ENCODE measurements at places on chromosomes 2 and 18.
A peak's percentile ranks its signal among the peaks of the same experiment; 100 is the strongest.

DNA sequence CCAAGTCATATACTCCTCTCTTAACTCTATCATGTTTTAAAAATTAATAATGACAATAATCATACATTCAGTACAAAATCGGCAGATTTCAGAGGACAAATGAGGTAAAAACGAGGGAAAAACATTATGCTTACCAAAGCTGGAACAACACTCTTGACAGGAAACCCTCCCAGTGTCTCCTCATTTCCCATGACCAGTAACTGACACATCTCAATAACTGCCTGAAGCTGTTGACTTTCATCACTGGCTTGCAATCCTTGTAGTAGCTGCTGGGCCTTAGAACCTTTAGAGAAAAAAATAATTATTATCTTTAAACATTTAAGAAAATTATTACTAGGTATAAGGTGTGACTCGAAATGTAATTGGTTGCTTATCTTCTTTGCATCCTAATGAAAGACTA lies 103.6 kb downstream of the TRIP12 start:
- DNase-seq = no peak

- DNase-seq = no peak
Observed at GRCh38 chr2:241459520-241459919, 48.9 kb downstream of the STK25 start.

DNA sequence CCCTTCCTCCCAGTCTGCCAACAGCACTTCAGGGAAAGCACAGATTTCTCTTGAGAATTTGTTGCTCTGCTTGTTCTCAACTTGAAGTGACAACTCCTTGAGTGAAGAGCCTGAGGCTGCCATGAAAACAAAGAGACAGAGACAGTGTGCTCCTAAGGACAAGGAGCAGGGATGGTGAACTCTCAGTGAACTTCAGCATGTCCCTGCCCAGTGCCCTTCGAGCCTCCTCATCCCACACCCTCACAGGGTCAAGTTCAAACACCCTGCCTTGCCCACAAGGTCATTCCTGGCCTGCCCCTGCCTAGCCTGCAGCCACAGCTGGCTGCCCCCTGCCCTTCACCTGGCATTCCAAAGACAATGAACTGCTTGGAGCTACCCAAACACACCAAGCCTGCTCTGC lies 343.5 kb upstream of the KLHL29 start:
- no peak for DNase-seq

- DNase-seq = no peak
Observed at GRCh38 chr18:32362484-32362883, 108.2 kb downstream of the GAREM1 start.

DNA sequence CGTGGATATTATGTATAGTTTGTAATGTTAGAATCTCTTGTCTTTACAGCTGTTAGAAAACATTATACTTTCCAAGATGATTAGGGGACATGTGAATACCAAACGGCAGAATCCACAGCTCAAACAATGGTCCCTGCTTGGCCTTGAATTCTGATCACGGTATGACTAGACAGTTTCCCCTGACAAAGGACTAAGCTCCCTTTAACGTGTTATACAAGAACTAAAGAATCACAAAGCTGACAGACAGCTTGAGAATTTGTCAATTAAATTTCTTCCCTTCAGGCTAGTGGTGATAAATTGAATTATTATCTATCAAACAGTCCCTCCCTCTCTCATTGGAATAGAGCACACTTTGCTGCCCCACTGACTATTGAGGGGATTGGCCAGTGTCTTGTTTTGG lies 359.2 kb upstream of the ID2 start:
- no peak for DNase-seq

DNA sequence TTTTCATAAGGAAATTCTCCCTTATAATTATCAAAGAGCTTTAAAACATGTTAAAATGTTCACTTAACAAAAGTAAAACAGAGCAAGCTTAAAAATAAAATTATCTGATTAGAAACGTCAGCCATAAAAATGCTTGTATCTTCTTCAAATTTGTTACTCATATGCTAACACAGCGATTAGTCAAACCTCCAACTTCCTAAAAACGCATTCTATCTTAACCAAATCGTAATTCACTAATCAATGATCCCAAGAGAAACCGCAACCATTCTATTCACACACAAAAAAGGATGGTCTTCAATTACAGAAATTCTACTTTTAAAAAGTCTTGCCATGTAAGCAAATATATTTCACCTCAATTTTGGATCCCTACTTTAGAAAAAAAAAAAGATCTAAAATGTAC lies 1.9 kb downstream of the STK17B start:
- DNase-seq = peak; percentile 77

- no peak for DNase-seq
Observed at GRCh38 chr2:232880764-232881351, 10.8 kb downstream of the SNORC start.

- DNase-seq = no peak
Observed at GRCh38 chr2:223635080-223635479, 32.9 kb upstream of the SCG2 start.

- peak; percentile 32 for DNase-seq
Observed at GRCh38 chr18:11741505-11742145, 52.6 kb downstream of the GNAL start.

DNA sequence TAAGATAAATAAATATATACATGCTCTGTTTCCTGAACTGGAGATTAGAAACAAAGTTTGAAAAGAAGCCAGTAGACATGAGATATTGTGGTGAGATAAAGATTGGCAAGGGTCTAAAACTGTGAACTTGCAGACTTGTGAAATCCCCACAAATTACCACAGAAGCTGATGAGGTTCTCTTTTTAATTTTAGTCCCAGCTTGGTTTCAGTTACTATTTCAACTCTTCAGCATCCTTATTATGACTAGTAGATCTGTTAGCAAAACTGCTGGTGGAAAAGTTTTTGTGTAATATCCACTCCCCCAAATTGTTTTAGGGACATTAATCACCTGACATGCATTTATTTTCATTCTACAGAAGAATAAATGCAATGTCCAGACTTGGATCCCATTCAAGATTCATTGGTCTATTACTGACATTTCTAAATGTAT lies 20.8 kb downstream of the RASGRP3 start:
- DNase-seq = no peak

DNA sequence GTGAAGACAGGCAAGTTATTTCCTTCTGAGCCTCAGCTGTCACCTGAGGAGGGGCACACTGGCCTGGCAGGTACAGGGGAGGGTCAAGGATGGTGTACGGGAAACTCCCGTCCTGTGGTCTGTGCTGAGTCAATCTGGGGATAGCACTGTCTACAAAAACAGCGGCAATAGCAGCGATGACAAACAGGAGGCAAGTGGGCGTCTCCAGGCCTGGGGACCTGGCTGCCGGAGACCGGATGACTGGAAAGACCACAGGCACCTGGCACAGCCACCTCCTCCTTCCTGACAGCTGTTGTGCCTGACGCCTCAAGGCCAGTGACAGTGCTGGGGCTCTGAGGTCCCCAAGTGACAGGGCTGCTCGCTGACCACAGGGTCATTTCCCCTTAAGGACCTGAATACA lies 202.1 kb upstream of the HS6ST1 start:
- no peak for DNase-seq

GRCh38 chr2:238821391-238821790 lies 26.5 kb upstream of the TWIST2 start:
- peak; percentile 52 for DNase-seq

DNA sequence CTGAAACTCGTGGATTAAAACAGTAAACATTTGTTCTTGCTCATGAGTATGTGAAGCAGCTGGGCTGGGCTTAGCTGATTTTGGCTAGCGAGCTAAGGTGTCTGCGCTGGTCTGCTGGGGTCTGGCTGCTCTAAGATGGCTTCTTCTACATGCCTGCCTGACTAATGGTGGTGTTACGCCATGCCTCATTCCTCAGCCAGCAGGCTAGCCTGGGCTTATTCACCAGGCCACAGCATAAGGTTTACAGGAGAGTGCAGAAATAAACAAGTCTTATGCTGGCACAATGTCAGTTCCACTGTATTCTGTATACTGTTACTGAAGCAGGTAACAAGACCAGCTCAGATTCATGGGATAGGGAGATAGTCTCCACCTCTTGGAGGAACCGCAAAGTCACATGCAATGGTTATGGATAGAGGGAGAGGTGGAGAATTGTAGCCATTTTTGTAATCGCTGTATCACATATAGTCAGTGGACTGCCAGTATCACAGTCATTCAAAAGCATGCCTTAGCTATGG lies 80.0 kb downstream of the RHBDD1 start:
- peak; percentile 70 for DNase-seq

GRCh38 chr2:217469203-217469810 lies 533.5 kb downstream of the TNS1 start:
- no peak for DNase-seq

GRCh38 chr18:62939926-62940325 lies 224.6 kb downstream of the PHLPP1 start:
- no peak for DNase-seq

- no peak for DNase-seq
Observed at GRCh38 chr2:11809586-11810236, 63.3 kb downstream of the LPIN1 start.

DNA sequence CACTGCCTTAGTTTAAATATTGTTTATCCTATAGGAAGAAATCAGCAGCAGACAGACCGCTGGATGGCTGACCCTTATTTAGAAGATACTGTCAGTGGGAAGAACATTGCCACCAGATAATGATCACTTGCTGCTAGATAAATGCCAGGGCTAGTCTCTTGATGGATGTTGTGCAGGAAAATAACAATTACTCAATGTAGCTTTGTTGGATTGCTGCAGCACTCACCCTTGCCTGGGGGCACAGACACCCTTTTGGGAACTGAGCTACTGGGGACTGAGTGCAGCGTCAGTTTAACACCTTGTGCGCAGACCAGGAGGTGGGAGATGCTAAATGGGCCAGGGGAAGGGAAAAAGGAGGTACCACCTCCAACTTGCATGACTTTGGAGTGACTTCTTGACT lies 64.2 kb upstream of the CAPN13 start:
- DNase-seq = no peak

DNA sequence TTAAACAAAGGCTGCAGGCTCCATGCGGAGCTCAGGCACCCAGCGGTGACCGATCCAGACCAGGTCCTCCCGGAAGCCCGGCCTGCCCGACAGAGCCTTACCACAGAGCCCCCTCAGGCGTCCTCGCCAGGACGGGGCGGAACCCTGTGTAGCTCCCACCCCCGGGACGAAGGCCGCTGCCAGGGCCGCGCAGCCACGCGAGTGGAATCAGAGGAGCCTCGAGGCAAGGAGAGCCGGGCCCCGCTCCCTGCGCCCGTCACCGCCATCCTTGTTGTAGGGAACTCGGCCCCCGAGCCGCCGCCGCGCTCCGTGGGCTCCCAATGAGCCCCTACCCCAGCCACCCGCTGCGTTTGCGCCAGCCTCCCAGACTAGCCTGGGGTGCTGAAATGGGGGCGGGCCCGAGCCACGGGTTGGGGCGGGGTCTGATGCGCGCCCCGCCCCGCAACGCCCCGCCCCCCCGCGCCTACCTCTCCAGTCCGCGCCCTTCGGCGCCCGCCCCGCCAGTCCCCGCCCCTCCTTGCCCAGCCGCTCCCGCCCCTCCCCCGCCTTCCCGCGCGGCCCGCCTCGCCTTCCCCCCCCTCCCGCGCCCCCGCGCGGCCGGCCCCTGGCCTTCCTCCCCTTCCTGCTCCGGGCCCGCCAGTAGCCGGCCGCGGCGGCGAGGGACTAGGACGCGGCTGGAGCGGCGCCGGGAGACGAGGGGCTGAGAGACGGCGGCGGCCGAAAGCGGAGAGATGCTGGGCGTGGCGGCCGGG lies at the start of gene LIMS1:
LIMS1 (plus strand) TSS at position 639 of the 752 bp plus-strand sequence; CDS start at position 732, 93 bp downstream.
- peak; percentile 94 for DNase-seq

DNA sequence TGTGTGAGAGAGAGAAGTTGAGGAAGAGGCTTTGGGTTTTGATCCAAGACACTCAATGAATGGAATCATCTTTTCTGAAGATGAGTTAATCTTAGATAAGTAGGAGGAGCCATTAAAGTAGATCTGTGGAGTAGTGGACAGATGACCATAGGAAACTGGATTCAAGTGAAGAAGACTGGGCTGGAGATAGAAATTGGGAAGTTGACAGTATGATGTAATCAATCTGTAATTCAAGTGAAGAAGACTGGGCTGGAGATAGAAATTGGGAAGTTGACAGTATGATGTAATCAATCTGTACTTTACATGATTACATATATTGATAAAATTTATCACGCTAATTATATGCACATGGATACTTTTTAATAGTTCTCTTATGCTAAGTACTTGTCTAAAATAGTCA lies 92.8 kb downstream of the PHLPP1 start:
- no peak for DNase-seq

DNA sequence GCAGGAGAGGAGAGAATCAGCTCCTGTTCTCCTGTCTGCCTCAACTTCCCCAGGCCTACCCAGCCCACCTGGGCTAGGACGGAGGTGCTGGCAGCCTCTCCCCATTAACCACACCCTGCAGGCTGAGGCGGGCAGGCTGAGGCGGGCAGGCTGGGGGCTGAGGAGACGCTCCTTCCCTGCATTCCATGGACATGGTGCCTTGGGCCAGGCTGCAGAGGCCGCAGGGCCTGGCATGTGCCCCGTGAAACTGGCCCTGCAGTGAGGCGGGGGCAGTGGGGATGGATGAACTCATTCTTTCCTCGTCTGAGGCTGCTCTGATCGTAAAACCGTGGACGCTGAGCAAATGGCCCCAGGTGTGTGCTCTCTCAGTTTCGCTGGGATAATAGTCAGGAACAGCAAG lies 84.7 kb upstream of the LAPTM4A start:
- DNase-seq = no peak

- DNase-seq = no peak
Observed at GRCh38 chr2:3587432-3587831, 7.5 kb upstream of the COLEC11 start.

DNA sequence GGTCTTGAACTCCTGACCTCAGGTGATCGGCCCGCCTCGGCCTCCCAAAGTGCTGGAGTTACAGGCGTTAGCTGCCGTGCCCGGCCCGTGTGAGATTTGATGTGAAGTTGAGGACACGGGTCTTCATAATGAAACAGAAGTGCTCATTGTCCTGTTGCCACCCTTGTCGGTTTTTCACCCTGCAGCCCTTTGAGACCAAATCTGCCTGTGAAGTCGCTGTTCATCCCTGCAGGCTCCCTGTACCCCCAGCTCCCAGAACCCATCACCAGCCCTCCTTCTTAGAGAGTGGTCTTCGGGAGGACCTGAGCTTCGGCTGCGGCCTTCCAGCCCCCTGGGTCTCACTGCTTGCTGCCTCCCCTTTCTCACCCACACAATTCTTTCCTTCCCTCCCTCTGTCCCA lies 325.2 kb downstream of the GBX2 start:
- no peak for DNase-seq

- no peak for DNase-seq
Observed at GRCh38 chr2:134718817-134719814, at the start of gene TMEM163. Gene TMEM163 (minus strand): TSS chr2:134719000.

- peak; percentile 17 for DNase-seq
Observed at GRCh38 chr2:168849610-168850009, 40.6 kb downstream of the SPC25 start.

- DNase-seq = no peak
Observed at GRCh38 chr2:36137612-36138011, 218.0 kb upstream of the CRIM1 start.

- no peak for DNase-seq
Observed at GRCh38 chr2:137161250-137161649, 395.9 kb downstream of the THSD7B start.

DNA sequence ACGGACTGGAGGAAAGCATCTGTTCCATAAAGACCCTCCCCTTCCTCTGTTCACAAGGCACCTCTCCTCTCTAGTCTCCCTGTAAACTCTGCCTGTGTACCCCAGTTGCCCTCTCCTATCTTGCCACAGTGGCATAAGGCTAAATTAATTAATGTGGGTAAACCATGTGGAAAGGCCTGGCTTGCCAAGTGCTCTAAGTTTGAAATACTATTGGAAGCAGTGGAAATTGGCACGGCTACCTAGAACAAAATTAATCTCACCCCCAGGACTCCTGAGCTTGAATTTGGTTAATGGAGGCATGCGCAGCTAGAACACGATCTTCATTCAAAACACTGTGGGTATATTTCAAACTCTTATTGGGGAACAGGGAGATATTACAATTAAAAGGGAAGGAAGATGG lies 19.2 kb upstream of the SLC14A2 start:
- no peak for DNase-seq

Measured in ELR (cell line).